ENCODE measurements at places on chromosomes 7 and 10.

GRCh38 chr7:44935583-44935982 lies 43.2 kb downstream of the MYO1G start:
- no peak for DNase-seq

GRCh38 chr10:29028486-29028885 lies 260.4 kb upstream of the LYZL1 start:
- no peak for DNase-seq

GRCh38 chr7:150924369-150924781 lies 53.7 kb downstream of the KCNH2 start:
- DNase-seq, result no peak

DNA sequence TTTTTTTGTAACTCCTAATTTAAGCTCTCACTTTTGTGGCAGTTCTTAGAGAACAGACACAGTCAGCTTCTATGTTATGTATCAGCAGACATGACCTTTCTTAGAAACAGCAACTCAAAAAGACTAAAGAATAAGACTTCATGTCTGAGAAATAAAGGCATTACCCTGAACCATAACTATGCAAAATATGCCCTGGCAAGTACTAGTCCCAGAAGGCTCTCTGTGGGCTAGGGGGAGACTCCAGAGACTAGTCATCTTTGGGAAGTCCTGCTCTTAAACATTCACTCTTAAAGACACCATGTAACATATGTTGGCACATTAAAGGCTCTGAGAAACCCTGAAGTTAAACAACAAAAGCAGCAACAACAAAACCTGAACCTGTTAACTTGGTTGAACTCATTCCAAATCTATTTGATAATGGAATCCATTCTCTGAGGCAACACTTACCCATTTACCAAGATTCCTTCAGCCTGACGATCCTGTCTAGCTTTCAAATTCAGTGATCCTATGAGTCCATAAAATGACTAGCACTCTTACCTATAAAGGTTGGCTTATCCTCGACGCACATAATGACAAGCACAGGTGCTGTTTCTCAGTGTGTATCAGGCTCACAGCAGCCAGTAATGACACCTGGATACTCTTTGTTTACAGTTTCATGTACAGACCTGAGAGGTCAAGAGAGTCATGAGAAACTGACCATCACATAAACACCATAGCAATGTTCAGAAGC lies 62.3 kb downstream of the OSBPL3 start:
- no peak for DNase-seq

DNA sequence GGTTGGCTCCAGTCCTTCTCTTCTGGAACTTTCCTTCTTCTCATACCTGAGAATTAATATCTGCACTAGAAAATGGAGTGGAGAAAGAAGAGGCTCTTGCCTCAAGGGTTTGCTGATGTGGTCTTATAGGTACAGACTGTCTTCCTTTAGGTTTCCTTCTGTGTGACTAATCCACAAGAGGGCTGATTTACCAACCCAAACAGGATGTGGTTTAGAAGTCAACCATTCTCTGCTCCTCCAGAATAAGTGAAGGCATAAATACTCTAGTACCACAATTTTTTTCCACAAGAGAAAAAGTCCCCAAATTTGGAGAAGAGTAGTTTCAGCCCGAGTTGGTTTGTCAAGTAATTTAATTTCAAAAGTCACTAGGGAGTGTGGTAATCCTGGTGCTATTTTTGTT lies 85.8 kb downstream of the NRP1 start:
- no peak for DNase-seq

All from activated gamma-delta T cell treated with anti-CD3 and anti-CD28 coated beads, Interleukin-2, amount 50 U/mL, for 16 hours (primary cell).